Stimulated activated CD8-positive, alpha-beta memory T cell treated with anti-CD3 and anti-CD28 coated beads, Interleukin-7, amount 100 ng/mL, for 24 hours (primary cell): ENCODE measurements at places on chromosomes 11 and 22.

GRCh38 chr22:38238519-38239071, 34.2 kb downstream of the TMEM184B start:
- DNase-seq, result no peak

DNA sequence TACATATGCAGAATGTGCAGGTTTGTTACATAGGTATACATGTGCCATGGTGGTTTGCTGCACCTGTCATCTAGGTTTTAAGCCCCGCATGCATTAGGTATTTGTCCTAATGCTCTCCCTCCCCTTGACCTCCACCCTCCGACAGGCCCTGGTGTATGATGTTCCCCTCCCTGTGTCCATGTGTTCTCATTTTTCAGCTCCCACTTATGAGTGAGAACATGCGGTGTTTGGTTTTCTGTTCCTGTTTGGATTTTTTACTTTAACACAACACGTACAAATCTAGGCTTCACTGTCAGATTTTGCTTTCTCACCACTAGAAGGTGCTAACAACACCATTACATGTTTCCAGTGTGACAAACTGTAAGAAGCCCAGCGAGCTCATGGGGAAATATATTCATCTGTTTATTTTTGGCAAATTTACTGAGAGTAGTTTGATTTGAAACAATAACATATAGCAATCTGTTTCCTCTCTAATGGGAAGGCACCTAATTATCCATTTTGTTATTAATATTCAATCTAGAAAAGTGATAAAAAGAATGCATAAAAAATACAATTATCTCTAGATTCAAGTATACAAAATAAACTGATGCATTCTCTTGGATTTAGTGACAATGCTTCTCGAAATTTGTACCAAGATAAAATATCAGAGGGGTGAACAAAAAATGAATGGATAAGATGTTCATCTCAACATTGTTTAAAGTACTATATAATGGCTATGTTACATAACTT, 23.2 kb upstream of the BIRC3 start:
- DNase-seq, result no peak

- no peak for DNase-seq
Observed at GRCh38 chr11:2998073-2998850, 6.1 kb upstream of the NAP1L4 start.

DNA sequence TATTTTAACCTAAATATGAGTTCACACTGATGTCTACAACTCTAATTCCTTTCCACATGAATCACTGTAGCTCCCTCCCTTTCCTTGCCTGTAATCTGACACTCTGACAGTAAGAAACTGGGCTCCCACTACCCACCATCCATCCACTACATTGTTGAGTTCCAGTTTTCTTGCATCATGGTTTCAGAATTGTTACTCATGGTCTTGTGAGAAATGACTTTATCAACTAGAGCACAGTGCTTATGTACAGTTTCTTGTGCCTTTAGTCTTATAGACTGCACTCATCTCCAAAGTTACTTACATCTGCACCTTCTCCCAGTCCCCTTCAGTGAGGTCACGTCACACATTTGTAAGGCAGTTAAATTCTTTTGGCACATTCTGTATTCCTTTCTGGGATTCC, 78.6 kb downstream of the RTL6 start:
- DNase-seq, result no peak

GRCh38 chr11:67158221-67158620, 39.2 kb downstream of the KDM2A start:
- DNase-seq, result no peak

DNA sequence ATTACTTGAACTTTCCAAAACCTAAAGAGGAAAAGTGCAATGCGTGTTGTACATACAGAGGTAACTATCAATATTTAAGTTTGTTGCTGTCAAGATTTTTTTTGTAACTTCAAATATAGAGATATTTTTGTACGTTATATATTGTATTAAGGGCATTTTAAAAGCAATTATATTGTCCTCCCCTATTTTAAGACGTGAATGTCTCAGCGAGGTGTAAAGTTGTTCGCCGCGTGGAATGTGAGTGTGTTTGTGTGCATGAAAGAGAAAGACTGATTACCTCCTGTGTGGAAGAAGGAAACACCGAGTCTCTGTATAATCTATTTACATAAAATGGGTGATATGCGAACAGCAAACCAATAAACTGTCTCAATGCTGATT, 2.1 kb downstream of the ADM start:
- DNase-seq, result no peak

- DNase-seq, result no peak
Observed at GRCh38 chr11:121670266-121670665, 217.5 kb upstream of the SORL1-AS1 start.

DNA sequence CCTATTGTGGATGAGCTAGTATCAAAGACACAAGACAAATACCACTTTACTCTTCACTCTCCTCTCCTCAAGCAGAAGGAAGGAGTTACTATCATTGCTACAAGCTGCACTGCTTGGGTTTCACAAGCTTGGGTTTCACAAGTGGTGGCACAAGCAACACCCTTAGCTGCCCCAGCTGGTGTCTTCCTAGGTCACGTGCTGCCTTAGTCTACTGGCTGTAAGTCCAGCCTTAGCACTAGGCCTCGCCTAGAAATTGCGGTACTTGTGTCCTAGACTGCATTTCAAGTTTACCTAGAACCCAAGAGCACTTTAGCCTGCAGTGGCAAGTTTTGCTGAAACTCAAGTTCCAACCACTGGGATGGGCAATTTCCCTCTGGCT, 86.6 kb downstream of the EHF start:
- no peak for DNase-seq

- no peak for DNase-seq
Observed at GRCh38 chr22:30205281-30206115, 41.1 kb downstream of the LIF start.

DNA sequence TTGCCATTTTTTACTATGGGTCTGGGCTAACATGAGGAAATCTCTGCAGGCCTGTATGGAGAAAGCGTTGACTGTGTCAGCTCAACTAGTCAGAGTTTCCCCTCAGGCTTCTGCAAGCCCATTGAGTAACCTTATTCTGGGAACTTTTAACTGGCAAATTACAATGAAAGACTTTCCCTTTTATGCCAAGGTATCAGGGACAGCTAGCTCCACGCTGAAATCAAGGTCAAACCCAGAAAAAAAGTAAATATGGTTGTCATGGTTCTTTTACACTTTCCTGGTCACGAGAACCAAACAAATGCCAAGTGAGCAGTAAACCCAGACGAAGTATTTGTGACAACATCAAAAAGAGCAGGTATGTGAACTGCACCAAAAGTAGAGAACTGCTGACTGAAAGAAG, 13.8 kb downstream of the OSBP start:
- DNase-seq, result no peak

GRCh38 chr22:43627485-43628213, 184.5 kb downstream of the EFCAB6 start:
- no peak for DNase-seq

- no peak for DNase-seq
Observed at GRCh38 chr11:46917762-46918082, 628 bp downstream of the LRP4 start.

GRCh38 chr11:102757823-102758549, 22.4 kb downstream of the MMP10 start:
- no peak for DNase-seq
